ENCODE measurements at places on chromosomes 6 and 20. TPM values are rescaled to one million over a fixed set of nuclear protein-coding genes. Genes with fewer than 3 reads are reported as not detected.
A peak's percentile ranks its signal among the peaks of the same experiment; 100 is the strongest.

The NHLRC1 gene
- total RNA-seq: 1.9 TPM

The GNAS-AS1 gene
- total RNA-seq: 0.81 TPM

The SYNGAP1 gene
- 15.4 TPM for total RNA-seq

The PRL gene
- not detected for total RNA-seq

The SEL1L2 gene
- not detected for total RNA-seq

DNA sequence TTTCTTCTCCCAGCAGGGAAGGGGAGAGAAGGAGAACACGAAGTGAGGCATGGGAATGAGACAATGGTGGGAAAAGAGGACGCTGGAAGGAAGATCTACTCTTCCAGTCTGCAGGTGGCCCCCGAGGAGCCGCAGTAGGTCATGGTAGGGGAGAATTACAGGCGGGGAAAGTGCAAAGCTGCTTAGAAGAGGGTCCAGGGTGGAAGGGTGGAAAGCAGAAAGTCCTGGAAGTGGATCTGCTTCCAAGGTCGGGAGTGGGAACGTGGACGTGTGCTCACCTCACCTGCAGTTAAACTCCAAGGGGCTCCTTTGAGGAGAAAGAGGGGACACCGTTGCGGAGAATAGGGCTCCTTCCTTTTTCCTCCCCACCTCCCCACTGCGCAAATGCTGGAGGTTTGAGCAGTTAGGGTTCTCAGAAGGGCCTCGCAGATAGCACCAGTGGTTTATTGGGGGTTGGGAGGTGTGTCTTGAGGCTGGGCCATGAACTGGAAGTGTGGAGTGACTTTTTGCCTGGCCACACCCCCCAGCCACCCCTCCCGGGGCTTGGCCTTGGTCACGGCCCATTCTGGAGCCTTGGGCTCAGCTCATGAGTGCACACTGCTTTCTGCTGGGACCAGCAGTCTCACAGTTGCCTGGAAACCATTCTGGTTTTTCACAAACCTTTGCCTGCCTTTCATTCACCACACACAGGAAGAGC is 100.4 kb upstream of the MLN start:
- no peak for DNase-seq

DNA sequence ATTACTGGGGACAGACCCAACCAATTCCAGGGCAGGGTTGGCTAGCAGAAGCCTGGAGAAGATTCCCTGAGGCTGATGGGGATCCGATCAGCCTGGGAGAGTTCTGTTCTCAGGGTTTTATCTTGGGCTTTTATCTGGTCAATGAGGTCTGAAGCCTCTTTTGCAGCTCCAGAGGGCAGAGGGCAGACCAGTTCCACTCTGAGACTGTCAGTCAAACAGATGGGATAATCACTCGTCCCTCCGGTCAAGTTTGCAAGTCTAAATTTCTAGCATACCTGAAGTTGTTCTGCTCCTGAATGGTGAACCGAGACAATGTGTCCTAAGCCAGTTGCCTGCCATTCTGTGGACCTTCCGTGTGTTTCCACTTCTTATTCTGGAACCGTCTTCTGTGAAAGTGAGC is 3.0 kb upstream of the MAS1 start:
- no peak for DNase-seq

- no peak for DNase-seq
Observed at GRCh38 chr6:43740321-43740960, 29.6 kb upstream of the VEGFA start.

DNA sequence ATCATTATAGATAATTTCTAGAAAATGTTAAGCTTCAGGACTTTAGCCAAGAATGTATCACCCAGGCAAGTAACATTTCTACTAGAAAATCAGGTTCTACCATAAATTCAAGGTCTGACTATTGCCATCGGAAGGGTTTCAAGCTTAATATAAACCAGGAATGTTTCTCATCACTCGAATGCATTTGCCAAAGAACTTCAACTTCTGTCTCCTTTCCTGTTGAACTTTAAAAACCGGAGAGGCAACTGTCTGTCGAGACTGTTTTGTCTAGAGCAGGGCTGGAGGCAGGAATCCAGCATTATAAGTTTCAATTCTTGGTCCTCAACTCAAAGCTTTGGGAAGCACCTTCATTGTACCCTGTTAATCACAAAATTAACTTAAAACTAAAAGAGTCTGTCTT is 264.7 kb downstream of the ZNF217 start:
- DNase-seq: no peak

- no peak for DNase-seq
Observed at GRCh38 chr20:62776692-62777527, 19.4 kb upstream of the MRGBP start.

GRCh38 chr20:23097636-23098580 is 11.8 kb upstream of the CD93 start:
- no peak for DNase-seq

DNA sequence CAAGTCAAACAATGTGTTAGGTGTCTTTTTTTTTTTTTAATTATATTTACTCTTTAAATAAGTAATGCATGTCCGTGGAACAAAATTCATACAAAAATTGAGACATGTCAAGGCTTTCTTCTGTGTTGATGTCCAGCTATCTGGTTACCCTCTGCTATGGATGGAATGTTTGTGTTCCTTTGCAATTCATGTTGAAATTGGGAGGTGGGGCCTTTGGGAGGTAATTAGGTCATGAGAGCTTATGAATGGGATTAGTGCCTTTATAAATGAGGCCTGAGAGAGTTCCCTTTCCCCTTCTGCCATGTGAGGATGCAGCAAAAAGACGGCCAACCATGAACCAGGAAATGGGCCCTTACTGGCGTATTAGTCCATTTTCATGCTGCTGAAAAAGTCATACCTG is 83.1 kb upstream of the KCNG1 start:
- no peak for DNase-seq

- no peak for DNase-seq
Observed at GRCh38 chr6:94511502-94512088, 1065.7 kb upstream of the MANEA start.

GRCh38 chr20:43723186-43723585 is 3.6 kb downstream of the GTSF1L start:
- DNase-seq: no peak

DNA sequence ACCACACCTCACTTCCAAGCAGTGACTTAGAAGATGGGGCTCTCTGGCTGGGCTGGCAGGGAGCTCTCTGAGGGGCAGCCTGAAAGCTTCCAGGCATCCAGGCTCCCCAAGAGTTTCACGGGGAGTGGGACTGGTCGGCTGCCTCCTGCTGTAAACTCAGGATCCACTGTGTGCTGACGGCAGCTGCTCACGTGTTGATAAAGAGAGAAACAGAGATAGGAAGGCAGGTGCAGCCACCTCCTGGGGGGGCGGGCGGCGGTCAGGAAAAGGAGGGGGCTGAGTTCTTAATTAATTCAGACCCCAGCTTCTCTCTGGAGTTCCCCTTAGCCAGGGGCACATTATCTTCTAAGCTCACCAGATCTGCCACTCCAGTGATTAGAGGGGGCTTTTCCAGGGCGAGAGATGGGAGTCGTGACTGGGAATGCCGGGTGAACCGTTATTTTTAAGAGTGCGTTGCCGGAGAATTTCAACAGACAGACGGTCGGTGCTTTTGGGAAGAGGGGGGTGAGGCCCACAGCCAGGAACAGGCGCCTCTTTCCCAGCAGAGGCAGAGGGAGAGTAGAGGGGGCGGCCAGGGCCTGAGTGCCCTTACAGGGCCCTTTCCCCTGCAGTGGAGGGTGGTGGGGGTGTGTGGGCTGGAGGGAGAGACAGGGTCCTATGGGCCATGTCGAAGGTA is 70.9 kb downstream of the CD40 start:
- DNase-seq: no peak

- no peak for DNase-seq
Observed at GRCh38 chr6:116017546-116018295, 43.0 kb downstream of the FRK start.

DNA sequence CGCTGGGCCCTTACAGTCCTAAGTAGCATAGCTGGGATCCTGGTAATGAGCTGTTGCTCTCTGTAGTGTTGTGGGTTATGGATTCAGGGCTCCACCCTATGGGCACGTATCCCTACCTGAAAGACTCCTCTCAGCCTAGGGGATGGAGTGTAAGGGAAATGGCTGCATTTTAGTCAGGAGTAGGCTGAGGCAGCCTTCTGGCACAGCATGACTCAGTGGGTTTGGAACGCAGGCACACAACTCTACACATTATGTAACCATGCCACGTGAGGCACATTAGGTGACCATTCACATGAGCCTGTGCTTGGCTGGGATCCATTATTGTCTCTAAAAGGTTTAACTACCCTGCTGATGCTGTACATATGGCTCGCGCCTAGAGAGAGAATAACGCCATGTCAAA is 27.8 kb downstream of the HDDC2 start:
- DNase-seq: no peak

DNA sequence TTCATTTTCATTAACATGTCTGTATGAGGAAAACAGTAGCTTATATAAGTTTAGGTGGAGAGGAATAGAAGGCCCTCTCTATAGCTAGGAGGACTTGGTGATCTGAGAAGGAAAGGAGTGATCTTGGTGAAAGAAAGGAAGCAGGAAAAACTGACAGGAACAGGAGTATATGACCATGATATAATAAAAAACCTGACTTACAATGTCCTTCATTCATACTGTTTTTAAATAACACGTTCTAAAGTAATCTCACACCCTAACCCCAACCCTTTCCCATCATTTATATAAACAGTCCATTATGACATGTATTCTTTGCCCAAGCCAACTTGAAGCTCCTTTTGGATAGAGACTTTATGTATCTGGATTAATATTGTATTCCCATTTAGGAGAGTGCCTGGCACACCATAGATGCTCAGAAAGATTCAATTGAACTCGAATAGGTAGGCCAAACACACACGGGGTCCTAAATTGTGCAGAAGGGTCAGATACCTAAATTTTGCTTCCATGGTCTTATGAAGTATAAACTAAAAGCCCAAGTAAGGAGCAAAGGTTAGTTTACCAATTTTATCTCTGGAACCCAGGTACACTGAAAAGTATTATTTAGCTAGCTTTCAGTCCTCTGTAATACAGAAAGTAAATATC is 75.9 kb downstream of the OR2B2 start:
- no peak for DNase-seq

DNA sequence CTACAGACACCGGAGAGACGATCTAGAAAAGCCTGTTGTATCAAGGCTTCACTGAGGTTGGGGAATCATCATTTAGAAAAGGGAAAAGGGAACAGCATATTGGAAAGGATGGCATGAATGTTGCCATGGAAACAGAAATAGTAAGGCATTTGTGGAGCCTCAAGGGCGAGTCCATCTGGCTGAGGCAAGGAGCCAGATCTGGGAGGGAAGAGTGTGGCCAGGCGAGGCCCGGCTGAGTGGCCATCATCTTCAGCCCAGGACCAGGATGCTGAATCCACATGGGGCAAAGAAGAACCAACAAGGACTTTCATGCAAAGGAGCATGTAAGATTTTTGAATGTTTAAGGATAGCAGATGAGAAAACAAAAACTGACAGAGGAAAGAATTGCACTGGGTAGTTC is 85.8 kb downstream of the MAP3K5 start:
- no peak for DNase-seq

DNA sequence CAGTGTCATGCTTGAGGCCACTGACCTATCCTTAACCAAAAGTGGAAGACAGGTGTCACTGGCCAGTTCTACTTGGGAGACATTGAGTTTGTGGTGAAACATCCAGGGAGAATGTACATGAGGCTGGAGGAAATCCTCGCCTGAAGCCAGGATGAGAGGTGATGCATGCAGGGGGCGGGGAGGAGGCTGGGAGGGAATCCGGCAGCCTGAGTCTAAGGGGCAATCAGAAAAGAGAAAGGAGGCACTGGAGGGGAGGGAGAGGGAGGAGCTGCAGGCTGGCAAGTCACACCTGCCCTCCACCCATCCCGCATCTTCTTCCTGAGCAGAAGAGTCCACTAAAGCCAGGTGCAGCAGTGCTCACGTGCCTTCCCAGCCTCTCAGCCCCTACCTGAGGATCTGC is 14.9 kb upstream of the DDO start:
- DNase-seq: no peak

- DNase-seq: no peak
Observed at GRCh38 chr20:31587545-31588389, 17.3 kb upstream of the ID1 start.

DNA sequence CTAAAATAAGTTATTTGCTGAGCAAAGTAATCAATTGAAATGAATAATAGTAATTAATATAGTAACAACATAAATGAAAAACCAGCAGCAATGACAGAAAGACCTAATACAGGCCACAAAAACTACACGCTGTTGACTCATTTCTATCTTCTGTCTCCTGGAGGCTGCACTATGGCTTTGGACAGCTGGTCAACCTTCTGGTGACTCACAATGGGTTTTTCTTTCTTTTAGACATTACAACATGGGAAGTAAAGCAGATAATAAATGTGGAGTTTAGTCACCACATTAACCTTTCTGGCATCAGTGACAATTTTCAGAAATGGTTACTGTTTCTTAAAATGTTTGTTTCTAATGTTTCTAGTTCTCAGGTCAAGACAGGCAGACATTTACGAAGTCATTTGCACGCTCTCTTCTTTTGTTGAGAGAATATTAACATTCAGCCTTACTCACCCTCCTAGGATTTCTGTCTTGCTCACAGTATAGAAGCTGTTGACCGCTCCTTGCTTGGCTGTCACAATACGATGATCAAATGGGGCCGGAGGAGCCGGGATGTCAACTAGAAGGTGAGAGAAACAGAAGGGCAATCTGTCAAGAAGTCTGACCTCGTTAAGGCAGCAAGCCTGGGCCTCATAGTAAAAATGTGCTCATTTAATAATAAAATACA is 62.2 kb downstream of the MYLK4 start:
- peak; percentile 85 for DNase-seq

DNA sequence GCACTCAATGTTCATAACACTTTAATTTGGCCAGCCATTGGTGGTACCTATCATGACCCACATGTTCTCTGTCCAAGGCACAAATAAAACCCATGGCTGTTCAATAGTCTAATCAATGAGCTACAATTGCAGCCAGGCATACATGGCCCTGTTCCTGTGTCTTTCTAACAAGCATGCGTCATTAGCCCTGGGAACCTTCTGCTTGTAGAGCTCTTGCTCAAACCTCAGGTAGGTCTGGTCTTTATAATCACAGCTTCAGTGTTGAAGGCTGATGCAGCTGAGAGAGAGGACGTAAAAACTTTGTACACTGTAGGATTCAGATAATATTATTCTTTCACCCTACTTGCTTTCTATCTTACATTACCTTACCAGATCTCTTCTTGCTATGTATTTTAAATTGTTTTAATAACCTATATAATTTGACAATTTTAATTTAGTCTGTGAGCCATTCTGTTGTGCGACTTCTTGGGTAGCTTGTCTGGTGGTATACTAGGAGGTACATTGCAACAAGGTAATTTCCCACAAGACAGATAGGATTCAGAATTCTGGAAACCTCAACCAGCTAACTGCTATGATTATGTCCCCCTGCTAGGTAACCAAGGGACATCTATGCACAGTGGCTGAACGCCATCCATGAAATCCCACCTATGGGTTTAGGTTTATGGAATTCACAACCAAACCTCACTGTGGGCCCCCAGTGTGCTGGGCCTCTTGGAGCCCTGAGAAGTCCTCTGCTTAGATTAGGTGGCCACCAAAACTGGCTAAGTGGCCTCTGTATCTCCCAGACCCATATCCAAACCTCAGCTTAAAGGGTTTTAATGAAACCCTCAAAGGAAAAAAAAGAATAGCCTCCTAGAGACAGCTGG is 55.4 kb upstream of the RIPOR2 start:
- DNase-seq: no peak

Measured in HFFc6 (cell line).